ENCODE measurements at places on chromosomes 3 and 15.

GRCh38 chr15:66886241-66886675, 179.1 kb upstream of the SMAD3 start:
- DNase-seq = no peak

DNA sequence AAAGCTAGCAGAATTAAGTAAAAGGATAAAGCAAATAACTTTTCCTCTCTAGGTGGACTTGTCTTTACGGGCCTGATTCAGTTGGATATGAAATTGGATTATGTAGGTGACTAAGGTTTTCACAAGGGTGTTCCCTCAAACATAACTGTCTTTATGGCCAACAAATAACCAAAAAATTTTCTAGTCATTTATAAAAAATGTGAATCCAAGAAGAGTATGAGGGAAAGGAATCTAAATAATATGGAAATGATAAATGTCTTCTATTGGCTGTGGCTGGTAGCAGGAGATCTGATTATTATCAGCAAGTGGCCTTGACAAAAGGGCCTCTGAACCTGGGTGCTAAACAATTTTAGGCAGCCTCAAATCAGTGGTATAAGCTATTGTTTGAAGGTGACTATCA, 594.0 kb upstream of the UBE2E2 start:
- no peak for DNase-seq

- DNase-seq = no peak
Observed at GRCh38 chr3:16013568-16013967, 160.9 kb upstream of the GALNT15 start.

GRCh38 chr3:73073091-73073707, 11.7 kb downstream of the EBLN2 start:
- DNase-seq = no peak

DNA sequence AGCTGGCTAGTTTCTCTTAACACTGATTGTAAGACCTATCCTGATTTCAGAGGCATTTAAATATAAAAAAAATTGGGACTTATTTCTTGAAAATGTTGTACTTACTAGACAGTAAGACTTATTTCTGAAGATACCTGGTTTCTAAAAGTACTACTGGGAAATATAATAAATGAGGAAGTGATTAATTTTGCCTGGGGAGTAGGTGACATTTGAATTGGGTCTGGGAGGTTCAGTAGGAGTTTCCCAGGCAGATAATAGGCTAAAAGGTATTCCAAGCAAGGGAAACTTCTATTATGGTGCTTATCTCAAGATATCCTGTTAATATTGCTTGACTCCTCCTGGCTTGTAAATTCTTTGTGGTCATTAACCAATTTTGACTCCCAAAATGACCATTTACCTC, 6.5 kb upstream of the IQGAP1 start:
- DNase-seq = no peak

DNA sequence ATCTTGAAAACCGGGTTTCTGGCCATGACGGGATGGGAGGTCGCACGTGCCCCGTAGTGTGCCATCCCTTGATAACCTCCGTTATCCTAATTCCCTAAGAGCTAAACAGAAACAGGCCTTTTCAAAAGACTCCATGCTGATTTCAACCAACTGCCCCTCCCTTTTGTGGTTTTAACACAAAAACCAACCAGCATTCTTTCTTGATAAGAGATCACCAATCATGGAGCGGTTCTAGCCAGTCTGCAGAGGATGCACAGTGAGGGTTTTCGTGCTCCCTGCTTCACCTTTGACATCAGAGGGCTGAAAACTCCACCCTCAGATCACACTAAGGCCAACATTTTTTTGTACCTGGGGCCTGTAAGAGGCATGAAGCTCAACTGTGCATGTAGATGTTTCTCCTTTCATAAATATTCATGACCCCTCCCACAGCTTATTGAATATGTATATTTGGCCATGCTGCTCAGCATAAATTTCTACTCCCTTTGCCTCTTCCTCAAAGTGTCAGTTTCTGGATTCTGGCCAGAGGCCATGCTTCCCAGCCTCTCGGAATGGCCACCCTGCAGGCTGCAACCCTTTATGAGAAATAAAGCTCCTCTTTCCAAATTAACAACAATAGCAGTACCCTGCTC, 41.3 kb downstream of the FAM3D start:
- no peak for DNase-seq

DNA sequence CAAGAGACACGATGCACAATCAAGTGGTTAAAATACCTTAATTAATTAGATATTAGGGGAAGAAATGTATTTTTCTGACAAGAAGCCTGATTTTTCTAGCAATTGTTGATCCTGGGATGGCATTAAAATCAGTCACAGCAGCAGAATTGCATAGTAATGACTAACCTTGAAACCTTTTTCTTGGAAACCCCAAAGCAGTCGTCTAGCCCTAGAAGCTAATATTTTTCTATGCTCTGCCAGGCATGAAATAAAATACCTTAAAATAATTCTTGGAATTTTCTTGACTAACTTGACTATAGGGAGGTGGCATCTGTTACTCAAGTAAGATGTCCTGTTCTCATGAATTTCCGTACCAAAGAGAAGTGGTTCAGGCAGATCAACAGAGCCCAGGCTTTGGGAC, 204.1 kb downstream of the THRB start:
- no peak for DNase-seq

DNA sequence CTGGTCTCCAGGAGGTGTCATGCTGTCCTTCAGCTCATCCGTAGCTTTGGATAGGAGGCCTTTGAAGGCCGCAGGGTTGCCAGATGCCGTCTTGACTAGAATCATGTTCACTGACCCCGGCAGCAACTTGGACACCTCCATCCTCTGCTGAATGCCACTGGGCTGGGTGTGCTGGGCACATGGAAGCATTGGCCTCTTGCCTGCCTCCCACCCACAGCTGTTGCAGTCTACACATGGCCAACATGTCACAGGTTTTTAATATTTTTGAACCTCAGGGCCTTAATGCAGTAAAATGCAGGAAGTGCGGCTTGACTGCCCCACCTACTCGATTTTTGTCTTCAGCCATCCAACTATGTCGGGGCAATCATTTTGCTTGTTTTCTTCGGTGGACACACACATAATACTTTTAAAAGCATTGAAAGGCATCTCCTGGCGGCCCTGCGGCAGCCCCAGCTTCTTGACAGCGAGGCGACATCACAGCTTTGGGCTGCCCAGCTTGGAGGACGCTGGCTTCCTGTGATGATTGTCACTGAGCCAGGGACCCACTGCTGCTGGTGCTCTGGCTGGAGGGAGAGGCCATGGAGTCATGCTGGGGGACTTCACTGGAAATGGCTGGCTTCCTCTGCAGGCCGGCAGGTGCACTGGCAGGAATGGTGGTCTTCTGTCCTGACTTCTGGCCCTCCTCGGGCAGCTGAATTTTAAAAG, 31.6 kb upstream of the ACAD9 start:
- DNase-seq = no peak

DNA sequence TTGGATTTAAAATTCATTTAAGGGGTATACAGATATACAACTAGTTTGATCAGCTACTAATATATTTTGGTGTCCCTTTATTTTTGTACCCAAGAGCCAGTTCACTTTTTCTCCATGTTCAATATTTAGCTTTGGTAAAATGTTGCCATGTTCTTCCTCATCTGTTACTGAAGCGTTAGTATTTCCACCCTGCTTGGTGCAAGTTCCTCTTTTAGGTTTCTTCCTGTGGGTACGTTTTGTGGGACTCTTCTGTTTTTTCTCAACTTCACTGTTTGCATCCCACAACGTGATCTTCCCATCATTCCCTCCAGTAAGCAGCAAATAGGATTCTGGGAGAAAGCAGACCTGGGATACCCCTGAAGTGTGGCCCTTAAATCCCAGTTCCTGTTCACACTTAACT, 14.1 kb downstream of the WDR53 start:
- no peak for DNase-seq

GRCh38 chr3:71441925-71442651, 141.4 kb downstream of the FOXP1 start:
- no peak for DNase-seq

DNA sequence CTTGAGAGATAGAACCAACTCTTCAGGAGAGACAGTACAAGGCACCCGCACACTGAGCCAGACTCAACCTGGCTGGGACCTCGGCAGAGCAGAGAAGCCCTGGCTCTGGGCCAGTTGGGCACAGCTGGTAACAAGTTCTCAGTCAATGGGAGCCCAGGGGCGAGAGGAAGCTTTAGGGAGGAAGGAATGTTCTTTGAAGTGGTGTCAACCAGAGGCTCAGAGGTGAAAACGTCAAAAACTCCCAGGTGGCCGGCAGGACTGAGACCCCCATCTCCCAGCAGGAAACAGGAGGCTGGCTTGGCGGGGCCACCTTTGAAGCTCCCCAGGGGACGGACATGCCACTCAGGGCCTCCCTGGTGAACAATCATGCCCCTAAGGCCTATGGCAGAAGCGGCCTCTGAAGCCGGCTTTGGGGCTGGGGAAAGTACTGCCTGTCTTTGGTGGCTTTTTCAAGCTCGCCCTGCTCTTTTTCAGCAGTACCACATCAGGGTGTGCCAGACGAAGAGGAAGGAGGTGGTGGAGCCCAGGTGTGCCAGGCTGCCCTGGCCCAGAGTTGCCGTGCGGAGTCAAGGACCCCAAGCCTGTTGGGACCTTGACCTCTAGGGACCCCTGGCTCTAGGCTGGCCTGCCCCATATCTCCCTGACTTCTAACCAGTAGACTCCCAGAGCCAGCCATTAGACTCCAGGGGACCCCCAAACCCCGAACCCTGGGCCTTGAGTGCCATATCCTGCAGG, 16.7 kb upstream of the TBC1D21 start:
- no peak for DNase-seq

- no peak for DNase-seq
Observed at GRCh38 chr3:10600296-10600714, 94.9 kb upstream of the ATP2B2 start.

GRCh38 chr3:111506435-111506834, 35.6 kb upstream of the CD96 start:
- DNase-seq = no peak

Data from T-helper 1 cell (primary cell).